Fibroblast of lung (primary cell): ENCODE measurements at places on chromosomes 12 and 14. TPM values are rescaled to one million over a fixed set of nuclear protein-coding genes. Genes with fewer than 3 reads are reported as not detected.

GRCh38 chr12:98980508-98980907 lies 335.4 kb downstream of the APAF1 start:
- DNase-seq = no peak

- no peak for DNase-seq
Observed at GRCh38 chr12:22551624-22552023, 7.3 kb upstream of the C2CD5 start.

DNA sequence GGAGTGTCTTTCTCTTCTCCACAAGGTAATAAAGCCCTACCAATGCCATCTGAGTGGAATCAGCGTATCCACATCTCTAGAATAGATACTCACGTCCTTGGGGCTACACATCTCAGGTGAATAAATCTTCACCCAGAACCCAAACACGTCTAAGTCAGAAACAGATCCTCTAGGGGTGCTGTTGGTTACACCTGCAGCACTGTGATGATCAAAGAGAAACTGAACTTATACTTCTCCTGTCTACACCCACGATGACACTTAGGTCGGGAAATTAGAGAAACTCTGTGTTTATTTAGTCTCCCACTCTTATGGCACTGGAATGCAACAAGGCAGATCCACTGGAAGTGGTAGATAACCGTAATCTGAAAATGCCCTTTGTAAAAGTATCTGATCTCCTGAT lies 46.2 kb downstream of the WIF1 start:
- DNase-seq = no peak

DNA sequence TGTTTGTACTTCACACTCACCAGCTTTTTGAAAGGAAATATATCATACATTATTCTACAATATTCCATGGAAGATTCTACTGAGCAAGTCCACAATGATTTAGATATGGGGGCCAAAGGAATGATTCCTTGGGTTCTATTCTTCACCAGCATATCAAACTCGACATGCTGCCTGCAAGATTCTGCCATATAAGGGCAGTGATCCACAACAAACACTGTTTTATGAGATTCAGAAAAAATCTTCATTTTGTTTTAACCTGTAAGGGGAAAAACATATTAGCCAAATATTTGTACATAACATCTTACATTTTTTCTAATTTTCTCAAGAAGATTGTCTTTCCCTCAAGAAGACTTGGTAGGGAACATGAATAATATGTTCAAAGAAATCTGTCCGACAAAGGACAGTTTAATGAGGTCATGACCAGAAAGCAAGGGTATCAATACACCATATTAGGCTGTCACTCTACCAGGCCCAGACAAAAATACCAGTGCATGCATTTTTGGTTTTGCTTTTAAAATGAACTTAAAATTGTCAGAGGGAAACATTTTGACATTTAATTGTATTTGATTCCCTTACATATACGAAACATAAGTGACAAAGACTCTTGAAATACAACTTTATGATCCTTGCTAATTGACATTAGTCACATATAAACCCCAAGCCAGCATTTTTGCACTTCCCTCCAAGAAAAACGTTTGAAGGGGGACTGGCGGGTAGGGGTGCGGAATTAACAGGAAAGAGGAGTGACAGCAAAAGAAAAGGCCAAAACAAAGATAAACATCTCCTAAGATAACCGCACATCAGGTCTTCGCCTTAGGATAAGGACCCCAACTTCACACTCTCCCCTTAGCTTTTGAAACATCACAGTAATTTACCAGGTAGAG lies 980 bp downstream of the INTS13 start:
- no peak for DNase-seq

GRCh38 chr12:79934281-79935020 lies 446 bp downstream of the PPP1R12A start:
- DNase-seq = peak; percentile 56

BCL7A gene
- total RNA-seq = 4.9 and 7.4 TPM in 2 replicates

- no peak for DNase-seq
Observed at GRCh38 chr12:68749443-68749842, 3.5 kb downstream of the SLC35E3 start.

ARID2 gene
- 13.4 and 15.7 TPM in 2 replicates for total RNA-seq

DNA sequence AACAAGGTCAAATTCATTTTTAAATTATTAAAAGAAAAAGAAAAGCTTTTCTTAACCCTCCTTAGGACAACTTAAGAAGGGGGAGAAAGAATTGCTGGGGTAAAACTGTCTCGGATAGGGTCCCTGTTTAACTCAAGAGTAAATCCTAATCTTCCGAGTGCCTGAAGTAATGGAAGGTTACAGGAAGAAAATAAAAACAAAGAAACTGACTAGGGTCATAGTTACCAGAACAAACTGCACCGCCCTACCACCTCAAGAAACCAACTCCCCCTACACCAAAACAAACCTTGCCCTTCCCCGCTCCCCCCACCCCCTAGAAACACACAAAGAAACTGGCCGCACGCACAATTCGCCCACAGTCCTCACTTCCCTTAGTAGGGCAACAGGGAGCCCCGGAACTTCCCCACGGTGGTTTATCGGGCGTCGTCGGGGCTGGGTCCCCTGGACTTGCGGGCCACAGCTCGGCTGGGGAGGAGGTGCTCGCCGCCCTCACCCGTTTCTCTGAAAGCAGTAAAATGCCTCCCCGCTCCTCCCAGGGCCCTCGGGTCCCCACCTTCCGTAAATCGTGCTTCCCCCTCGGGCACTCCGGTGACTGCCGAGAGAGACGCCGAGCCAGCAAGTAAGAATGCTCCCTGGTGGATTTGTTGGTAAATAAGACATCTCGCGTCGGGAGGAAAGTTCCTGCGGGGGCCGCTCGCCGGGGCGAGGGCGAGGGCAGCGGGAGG lies 2.4 kb downstream of the SINHCAF start:
- DNase-seq = no peak

- DNase-seq = no peak
Observed at GRCh38 chr12:92462049-92462448, 240.7 kb upstream of the PLEKHG7 start.

DNA sequence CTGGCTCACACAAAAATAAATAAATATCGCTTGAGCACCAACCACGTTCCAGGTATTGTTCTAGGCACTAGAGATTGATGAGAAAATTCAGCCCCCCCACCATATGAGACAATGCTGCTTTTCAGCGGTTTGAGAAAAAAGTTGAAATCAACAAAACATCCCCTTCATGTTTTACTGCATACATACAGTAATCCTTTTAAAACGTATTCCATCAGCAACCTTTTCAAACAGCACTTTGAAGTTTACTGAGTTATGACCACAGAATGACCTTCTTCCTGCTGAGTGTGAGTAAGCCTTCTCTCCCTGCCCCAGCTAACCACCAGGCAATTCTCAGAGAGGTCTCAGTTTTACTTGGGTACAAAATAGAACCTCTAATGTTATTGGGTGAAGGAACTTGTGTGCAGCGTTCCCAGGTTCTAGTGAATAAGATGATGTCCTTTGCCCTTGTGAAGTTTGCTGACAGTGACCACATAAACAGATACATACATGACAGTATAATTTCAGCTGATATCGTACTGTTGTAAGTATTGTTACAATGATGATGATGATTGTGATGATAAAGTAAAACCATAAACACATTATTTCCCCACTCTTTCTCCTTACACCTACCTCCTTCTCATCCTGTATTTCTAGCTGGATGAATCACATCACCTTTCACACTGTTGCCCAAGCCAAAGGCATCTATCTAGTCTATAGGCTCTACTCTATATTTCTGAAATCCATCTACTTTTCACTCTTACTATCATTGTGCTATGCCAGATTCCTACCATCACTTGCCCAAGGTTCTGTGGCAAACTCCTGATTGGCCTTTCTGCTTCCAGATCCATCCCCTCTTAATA lies 124.4 kb upstream of the KRR1 start:
- DNase-seq = peak; percentile 99

FSCB gene
- total RNA-seq = not detected in 2 replicates

- DNase-seq = no peak
Observed at GRCh38 chr12:60324746-60325145, 728.9 kb downstream of the SLC16A7 start.

DNA sequence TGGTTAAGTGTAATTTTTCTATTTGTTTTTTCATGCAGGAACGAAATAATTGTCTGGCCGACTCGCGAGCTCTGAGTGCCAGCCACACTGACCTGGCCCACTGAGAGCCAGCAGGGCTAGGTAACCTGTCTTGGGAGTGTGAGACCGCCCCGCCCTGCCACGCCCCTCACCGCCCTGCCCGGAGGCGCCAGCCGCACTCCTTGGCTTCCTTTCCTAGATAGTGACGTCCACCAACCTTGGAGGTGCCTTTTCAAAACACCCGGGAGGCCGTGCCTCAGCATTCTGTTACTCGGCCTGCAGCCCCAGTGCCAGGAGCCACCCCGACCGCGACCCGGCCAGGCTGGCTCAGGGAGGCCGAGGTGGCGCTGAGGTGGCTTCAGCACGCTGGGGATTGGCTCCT lies 21.7 kb downstream of the XRCC3 start:
- no peak for DNase-seq

DNA sequence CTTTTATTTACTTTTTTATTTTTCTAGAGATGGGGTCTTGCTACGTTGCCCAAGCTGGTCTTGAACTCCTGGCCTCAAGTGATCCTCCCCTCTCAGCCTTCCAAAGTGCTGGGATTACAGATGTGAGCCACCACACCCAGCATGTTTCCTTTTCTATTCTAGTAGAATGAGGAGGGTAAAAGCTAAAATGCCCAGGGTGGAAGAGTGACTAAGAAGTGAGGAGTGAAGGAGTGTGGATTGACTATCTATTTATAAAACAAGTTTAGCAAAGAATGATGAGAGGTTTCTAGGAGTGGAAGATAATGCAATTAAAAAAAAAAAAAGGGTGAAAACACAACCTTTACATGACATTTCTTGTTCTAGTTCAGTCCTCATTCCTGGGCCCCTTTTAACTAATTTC lies 29.8 kb upstream of the PKP2 start:
- no peak for DNase-seq

DNA sequence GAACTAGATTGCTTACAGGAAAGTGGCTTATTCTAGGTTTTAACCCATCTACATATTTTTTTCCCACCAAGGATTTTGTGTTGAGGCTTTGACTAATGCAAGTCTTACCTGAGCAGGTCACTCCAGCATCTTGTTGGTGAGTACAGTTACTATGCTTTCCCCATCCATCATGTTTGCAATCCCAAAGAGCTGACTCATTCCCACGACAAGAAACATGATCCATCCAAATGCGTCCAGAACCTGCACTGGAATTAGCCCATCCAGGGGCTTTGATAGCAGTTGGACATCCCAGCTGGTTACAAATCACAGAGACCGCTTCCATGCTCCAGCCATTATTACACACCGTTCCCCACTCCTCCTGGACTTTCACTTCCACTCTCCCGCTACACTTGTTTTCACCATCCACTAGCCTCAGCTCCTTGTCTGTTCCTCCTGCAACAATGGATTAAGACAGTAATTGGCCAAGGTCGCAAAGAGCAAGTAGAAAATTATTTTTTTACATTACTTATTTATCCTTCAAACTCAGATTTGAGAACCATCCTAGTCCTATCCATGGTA lies 2.5 kb downstream of the CD163 start:
- no peak for DNase-seq

DNA sequence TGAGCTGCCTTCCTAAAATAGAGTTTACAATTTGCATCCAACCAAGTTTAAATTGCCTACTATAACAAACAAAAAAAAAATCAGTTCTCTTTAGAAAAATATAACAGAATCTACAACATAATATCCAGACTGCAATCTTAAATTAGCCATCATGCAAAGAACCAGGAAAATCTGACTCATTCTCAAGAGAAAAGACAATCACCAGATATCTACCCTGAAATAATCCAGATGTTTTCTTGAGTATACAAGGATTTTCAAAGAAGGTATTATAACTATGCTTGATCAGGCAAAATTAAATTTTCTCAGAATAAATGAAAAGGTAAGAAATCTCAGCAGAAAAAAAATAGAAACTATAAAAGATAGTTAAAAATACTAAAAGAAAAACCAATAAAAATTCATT lies 115.6 kb downstream of the CCER1 start:
- no peak for DNase-seq

RBMS2 gene
- 11.3 and 23.1 TPM in 2 replicates for total RNA-seq

DNA sequence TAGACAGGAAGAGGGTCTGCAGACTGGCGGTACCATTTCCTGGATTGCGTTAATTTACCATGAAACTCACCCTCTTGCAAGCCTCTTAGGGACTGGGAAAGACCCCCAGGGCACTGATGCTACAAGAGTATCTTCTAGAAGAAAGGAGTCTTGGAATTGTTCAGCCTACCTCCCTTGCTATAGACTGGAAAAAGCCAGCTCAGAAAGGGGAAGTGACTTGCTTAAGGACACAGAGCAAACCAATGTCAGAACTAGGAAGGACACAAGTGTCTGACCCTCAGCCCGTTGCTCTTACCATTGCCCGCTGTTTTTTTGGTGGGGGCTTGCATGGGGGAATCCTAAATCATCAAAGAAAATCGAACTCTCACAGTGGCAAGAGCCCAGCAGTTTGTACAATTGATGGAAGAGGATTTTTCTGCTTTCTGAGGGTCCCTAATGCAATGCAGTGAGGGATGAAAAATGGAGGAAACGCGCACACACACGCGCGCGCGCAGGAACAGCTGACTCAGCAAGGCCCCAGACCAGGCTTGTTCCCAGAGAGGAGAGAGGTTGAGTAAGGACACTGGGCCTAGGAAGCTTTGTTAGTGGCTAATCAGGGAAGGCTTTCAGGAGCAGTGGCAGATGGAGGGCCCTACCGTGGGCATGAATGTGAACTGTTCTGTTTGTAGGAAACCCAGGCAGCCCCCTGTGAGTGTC lies 50.9 kb downstream of the RIN3 start:
- no peak for DNase-seq

- DNase-seq = peak; percentile 73
Observed at GRCh38 chr14:103624860-103625259, 4.2 kb upstream of the KLC1 start.

DNA sequence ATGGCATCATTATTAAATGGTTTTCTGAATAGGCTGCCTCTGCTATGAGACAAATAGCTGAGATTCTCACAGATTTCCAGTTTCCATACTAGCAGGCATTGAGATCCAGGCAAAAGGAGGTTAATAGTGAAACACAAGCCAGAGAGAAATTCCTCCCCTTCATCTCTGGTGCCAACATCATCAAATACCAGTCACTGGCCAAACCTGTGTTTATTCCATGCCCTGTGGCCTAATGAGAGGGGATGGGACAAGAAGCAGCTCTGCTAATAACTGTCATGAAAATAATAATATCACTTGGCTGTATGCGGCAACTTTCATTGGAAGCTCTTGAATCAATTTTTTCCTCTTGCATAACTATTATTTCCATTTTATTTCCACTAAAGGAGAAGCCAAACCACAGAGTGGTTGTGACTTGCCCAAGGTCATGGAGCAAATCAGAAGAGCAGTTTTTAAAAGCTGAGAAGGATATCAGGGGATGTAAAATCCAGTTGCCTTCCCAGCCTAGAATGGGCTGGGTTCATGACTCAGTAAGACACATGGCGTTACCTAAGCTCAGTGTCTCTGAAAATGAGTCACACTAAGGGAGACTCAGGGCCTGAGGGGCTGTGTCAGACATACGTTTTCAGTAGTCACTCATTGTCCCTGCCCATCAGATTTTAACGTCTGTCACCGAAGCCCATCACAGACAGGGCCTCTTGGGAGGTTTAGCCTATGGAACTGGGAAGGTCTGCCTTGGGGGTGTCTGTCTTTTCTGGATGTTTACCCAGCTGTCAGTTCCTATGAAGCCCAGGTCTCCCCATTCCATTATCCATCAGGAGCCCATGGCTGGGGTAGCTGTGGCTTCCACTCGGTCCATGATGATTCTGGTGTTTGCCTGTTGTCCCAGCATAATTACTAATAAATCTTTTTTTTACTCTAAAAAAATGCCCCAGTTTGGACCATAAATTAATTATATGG lies 208.8 kb upstream of the EEA1 start:
- DNase-seq = peak; percentile 81
